ENCODE measurements at places on chromosomes 6 and 20.
A peak's percentile ranks its signal among the peaks of the same experiment; 100 is the strongest.

DNA sequence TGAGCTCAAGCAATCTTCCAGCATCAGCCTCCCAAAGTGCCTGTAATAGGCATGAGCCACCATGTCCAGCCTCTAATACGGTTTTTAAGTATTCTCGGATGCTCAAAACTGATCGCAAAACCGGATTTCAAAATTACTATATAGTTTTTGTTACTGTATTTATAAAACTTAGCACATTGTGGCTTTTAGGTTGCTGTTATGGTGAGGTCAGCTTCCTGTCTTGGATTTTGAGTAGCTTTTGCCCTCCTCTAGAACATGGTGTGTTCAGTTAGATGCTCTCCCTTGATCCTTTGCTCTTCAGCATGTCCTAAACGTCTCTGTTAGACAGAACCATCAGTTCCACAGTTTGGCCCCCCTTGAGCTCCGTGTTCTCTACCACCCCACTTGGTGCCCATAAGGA lies 96.2 kb downstream of the RPP40 start:
- H3K4me3 ChIP-seq, result peak overlapping the region; percentile 67
- no peaks in the 10 kb centered on the region for H3K27me3 ChIP-seq
- H3K27ac ChIP-seq, result peak overlapping the region; percentile 88
- DNase-seq, result peak; percentile 47

DNA sequence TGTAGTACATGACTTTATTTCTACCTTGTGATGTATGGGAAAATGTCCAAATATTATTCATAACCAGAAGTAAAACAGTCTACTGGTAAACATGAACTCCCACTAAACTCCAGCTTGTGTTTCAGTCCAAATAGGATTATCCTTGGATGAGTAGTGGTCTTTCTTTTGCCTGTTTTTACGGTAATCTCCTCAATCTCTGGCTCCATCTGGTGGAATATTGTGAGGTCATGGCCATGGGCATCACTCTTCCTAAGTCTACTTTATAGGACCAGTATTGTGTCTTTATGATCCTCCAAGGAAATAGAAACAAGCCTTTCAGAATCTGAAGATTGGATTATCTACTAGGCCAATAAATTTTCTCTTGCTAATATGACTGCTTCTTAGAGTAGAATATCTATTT lies 505.0 kb downstream of the BMP2 start:
- H3K27me3 ChIP-seq, result no peaks in the 10 kb centered on the region
- no peak for DNase-seq
- H3K27ac ChIP-seq, result no peak overlapping the region
- no peak overlapping the region for H3K4me3 ChIP-seq
- no peaks in the 10 kb centered on the region for H3K36me3 ChIP-seq

DNA sequence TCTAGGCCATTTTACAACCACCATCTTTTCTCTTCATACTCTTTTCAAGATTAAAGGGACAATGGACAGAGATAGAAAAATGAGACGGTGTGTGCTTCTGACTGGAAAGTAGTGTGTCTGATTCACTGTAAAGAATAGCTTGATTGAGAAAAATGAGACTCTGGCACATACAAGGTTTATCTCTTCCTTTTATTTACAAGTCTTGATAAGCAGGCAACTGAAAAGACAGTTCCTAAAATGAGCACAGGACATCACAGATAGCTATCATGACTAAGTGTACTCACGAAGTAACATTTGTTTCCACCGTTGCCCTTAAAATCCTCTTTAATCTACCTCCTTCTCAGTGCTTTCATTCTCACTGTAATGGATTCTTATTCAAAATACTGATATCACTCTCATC lies 383.0 kb downstream of the TBC1D32 start:
- H3K4me3 ChIP-seq, result no peak overlapping the region
- no peaks in the 10 kb centered on the region for H3K4me1 ChIP-seq
- H3K36me3 ChIP-seq, result no peaks in the 10 kb centered on the region
- no peaks in the 10 kb centered on the region for H3K27me3 ChIP-seq
- no peak overlapping the region for H3K27ac ChIP-seq

- H3K4me3 ChIP-seq, result no peak overlapping the region
- H3K36me3 ChIP-seq, result no peaks in the 10 kb centered on the region
- no peak overlapping the region for H3K27ac ChIP-seq
- H3K27me3 ChIP-seq, result no peaks in the 10 kb centered on the region
These were observed 304.1 kb downstream of the CDH4 start for GRCh38 chr20:61556111-61556510.

DNA sequence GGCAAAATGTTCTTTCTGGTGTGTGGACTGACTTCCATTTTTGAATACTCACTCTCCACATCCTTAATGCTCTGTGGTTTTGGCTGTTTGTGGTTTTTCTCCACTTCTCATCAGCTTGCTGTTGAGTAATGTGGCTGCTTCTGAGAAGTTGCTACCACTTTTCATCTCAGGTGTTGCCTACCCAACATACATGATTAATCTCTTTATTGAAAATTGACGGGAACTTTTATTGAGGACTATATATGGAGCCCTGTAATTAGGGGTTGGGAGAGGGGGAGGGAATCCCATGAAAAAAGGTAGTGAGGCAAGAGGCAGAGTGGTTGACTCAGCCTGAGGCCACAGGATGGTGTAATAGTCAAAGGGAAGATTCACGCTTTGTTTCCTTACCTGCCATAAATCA lies 17.6 kb downstream of the IL22RA2 start:
- peak overlapping the region; percentile 40 for H3K4me3 ChIP-seq
- peak; percentile 76 for DNase-seq
- peaks cover 17% of the 10 kb centered on the region for H3K4me1 ChIP-seq
- H3K27ac ChIP-seq, result peak overlapping the region; percentile 80
- peaks cover 47% of the 10 kb centered on the region for H3K36me3 ChIP-seq

GRCh38 chr6:25896252-25896651 lies 22.2 kb upstream of the SLC17A3 start:
- H3K4me1 ChIP-seq, result no peaks in the 10 kb centered on the region
- no peak for DNase-seq
- no peak overlapping the region for H3K4me3 ChIP-seq

DNA sequence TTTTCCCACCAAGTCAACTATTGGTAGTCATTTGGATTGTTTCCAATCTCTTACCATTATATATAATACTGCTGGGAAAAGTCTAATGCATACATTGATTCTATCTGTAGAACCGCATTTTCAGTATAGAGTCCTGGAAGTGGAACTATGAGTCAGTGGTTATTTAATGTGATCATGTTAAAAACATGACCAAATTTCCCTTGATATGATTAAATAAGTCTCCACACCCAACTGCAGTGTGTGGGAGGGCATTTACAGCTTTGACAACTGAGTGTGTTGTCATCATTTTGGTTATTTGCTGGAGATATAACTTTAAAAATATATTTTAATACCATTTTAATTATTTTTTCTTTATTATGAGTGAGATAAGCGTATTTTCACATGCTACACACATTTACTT lies 1027.6 kb downstream of the EYS start:
- no peak overlapping the region for H3K4me3 ChIP-seq
- no peaks in the 10 kb centered on the region for H3K4me1 ChIP-seq
- no peak overlapping the region for H3K27ac ChIP-seq
- no peaks in the 10 kb centered on the region for H3K36me3 ChIP-seq
- H3K27me3 ChIP-seq, result no peaks in the 10 kb centered on the region

- H3K36me3 ChIP-seq, result no peaks in the 10 kb centered on the region
- no peak for DNase-seq
- H3K27me3 ChIP-seq, result no peaks in the 10 kb centered on the region
- H3K27ac ChIP-seq, result no peak overlapping the region
- H3K4me3 ChIP-seq, result no peak overlapping the region
These were observed 67.0 kb upstream of the SMIM29 start for GRCh38 chr6:34315780-34316179.

GRCh38 chr6:142824426-142824825 lies 120.5 kb downstream of the HIVEP2 start:
- peaks cover 51% of the 10 kb centered on the region for H3K4me1 ChIP-seq
- H3K27me3 ChIP-seq, result no peaks in the 10 kb centered on the region

- H3K4me1 ChIP-seq, result no peaks in the 10 kb centered on the region
- H3K36me3 ChIP-seq, result no peaks in the 10 kb centered on the region
- no peak overlapping the region for H3K27ac ChIP-seq
- DNase-seq, result no peak
- H3K4me3 ChIP-seq, result no peak overlapping the region
These were observed 38.5 kb upstream of the CAP2 start for GRCh38 chr6:17354700-17355403.

DNA sequence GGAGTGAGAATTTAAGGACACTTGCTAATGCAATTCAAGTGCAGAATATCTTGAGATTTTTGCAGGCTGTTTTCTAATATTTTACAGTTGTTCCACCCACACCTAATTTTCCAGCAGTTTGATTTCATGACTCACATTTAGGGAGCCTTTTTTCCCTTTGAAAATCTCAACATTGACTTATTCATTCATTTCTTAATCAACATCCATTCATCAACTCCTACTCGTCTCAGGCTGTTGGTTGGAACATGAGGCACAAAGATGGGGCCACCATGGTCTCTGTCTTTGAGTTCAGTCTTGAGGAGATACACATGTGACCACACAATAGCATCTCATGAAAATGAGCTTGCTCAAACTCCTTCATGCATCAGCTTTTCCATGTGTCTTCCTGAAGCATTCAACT lies 135.6 kb downstream of the UNC5CL start:
- H3K27ac ChIP-seq, result no peak overlapping the region
- no peaks in the 10 kb centered on the region for H3K4me1 ChIP-seq
- peaks cover 28% of the 10 kb centered on the region for H3K27me3 ChIP-seq

- no peak for DNase-seq
- H3K36me3 ChIP-seq, result peaks cover 7% of the 10 kb centered on the region
- no peak overlapping the region for H3K27ac ChIP-seq
- H3K27me3 ChIP-seq, result no peaks in the 10 kb centered on the region
- no peak overlapping the region for H3K4me3 ChIP-seq
These were observed 3.6 kb downstream of the ARMH2 start for GRCh38 chr6:24795106-24795505.

GRCh38 chr6:132768051-132768517 lies 10.4 kb upstream of the VNN2 start:
- H3K36me3 ChIP-seq, result peaks cover 15% of the 10 kb centered on the region
- H3K27ac ChIP-seq, result no peak overlapping the region
- peaks cover 19% of the 10 kb centered on the region for H3K4me1 ChIP-seq
- peak; percentile 60 for DNase-seq

- peaks cover 4% of the 10 kb centered on the region for H3K36me3 ChIP-seq
- DNase-seq, result no peak
- peaks cover 12% of the 10 kb centered on the region for H3K4me1 ChIP-seq
- no peaks in the 10 kb centered on the region for H3K27me3 ChIP-seq
- no peak overlapping the region for H3K27ac ChIP-seq
- H3K4me3 ChIP-seq, result no peak overlapping the region
These were observed 6.5 kb downstream of the PACSIN1 start for GRCh38 chr6:34472425-34472824.

GRCh38 chr6:3769610-3770009 lies 18.1 kb upstream of the PXDC1 start:
- peaks cover 25% of the 10 kb centered on the region for H3K27me3 ChIP-seq
- H3K36me3 ChIP-seq, result no peaks in the 10 kb centered on the region
- no peak overlapping the region for H3K27ac ChIP-seq
- H3K4me1 ChIP-seq, result no peaks in the 10 kb centered on the region
- DNase-seq, result no peak

DNA sequence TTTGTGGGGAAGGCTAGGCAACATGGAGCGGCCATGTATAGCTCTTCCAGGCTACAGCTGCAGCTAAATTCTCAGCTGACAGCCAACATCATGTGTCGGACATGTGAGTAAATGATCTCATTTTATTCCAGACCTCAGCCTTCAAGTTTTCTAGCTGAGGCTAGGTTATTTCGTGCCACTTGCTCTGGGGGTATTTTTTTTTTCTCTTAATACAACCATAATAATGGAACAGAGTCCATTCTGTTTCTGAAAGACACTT lies 573.5 kb downstream of the CD109 start:
- no peak overlapping the region for H3K27ac ChIP-seq
- no peaks in the 10 kb centered on the region for H3K36me3 ChIP-seq
- H3K4me1 ChIP-seq, result no peaks in the 10 kb centered on the region
- no peak overlapping the region for H3K4me3 ChIP-seq

- H3K4me1 ChIP-seq, result no peaks in the 10 kb centered on the region
- no peak overlapping the region for H3K4me3 ChIP-seq
- H3K36me3 ChIP-seq, result no peaks in the 10 kb centered on the region
- no peak overlapping the region for H3K27ac ChIP-seq
- peaks cover 16% of the 10 kb centered on the region for H3K27me3 ChIP-seq
- no peak for DNase-seq
These were observed 42.2 kb upstream of the ZFAND3 start for GRCh38 chr6:37777272-37777834.

GRCh38 chr6:44676826-44677433 lies 289.4 kb downstream of the CDC5L start:
- H3K27ac ChIP-seq, result no peak overlapping the region
- peak; percentile 27 for DNase-seq
- H3K4me3 ChIP-seq, result no peak overlapping the region
- peaks cover 4% of the 10 kb centered on the region for H3K4me1 ChIP-seq
- H3K36me3 ChIP-seq, result no peaks in the 10 kb centered on the region
- peaks cover 10% of the 10 kb centered on the region for H3K27me3 ChIP-seq

- no peak overlapping the region for H3K4me3 ChIP-seq
- no peaks in the 10 kb centered on the region for H3K4me1 ChIP-seq
- no peak overlapping the region for H3K27ac ChIP-seq
- no peaks in the 10 kb centered on the region for H3K36me3 ChIP-seq
- H3K27me3 ChIP-seq, result peaks cover 4% of the 10 kb centered on the region
These were observed 18.3 kb downstream of the KIF6 start for GRCh38 chr6:39706819-39707335.

GRCh38 chr6:138864343-138864890 lies 68.5 kb downstream of the ECT2L start:
- H3K4me1 ChIP-seq, result no peaks in the 10 kb centered on the region
- no peaks in the 10 kb centered on the region for H3K27me3 ChIP-seq
- DNase-seq, result no peak
- H3K27ac ChIP-seq, result no peak overlapping the region

GRCh38 chr6:159620947-159621346 lies 72.1 kb downstream of the SOD2 start:
- H3K36me3 ChIP-seq, result no peaks in the 10 kb centered on the region
- H3K27ac ChIP-seq, result no peak overlapping the region
- no peaks in the 10 kb centered on the region for H3K4me1 ChIP-seq
- no peak overlapping the region for H3K4me3 ChIP-seq
- H3K27me3 ChIP-seq, result peaks cover 4% of the 10 kb centered on the region
- DNase-seq, result no peak

DNA sequence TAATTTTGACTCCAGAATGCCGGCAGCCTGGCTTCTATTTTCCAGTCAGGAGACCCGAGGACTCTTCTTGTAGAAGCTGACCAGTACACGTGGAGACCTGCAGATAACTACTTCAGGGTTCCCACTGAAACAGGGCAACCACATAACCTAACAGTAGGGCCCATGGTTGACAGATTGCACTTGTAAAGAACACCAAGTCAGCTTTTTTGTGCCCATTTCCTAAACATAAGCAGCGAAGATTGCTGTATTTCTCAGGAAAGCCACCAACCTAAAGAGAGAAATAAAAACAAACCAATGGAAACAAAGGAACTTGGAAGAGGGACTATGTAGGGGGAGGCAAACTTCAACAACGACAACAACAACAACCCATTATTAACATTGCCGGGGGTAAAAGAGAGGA lies 50.1 kb upstream of the EDN3 start:
- H3K36me3 ChIP-seq, result peaks cover 43% of the 10 kb centered on the region
- H3K4me1 ChIP-seq, result peaks cover 33% of the 10 kb centered on the region
- H3K27ac ChIP-seq, result no peak overlapping the region

GRCh38 chr6:79676785-79677736 lies 45.9 kb downstream of the SH3BGRL2 start:
- no peak for DNase-seq
- peaks cover 7% of the 10 kb centered on the region for H3K4me1 ChIP-seq
- H3K36me3 ChIP-seq, result no peaks in the 10 kb centered on the region

- peaks cover 3% of the 10 kb centered on the region for H3K36me3 ChIP-seq
- H3K27ac ChIP-seq, result no peak overlapping the region
- peaks cover 20% of the 10 kb centered on the region for H3K4me1 ChIP-seq
- no peak for DNase-seq
These were observed 223.6 kb upstream of the CITED2 start for GRCh38 chr6:139597771-139598755.

All from activated CD8-positive, alpha-beta memory T cell treated with anti-CD3 and anti-CD28 coated beads, Interleukin-2, amount 10 ng/mL, durations not matched to agents 7 days and 5 days (primary cell).